SW 1271 (cell line): ENCODE measurements at places on chromosomes 16 and 17.

- DNase-seq = no peak
Measured at GRCh38 chr16:49292413-49292812, 10.8 kb upstream of the CBLN1 start.

GRCh38 chr16:56415875-56416274 lies 9.5 kb downstream of the AMFR start:
- DNase-seq = no peak

- no peak for DNase-seq
Measured at GRCh38 chr16:72728516-72728915, 319.4 kb downstream of the ZFHX3 start.

- DNase-seq = peak; percentile 93
Measured at GRCh38 chr17:7836596-7837407, 2.8 kb downstream of the KDM6B start.

GRCh38 chr17:78842881-78843565 lies 2.4 kb upstream of the USP36 start:
- peak; percentile 27 for DNase-seq

GRCh38 chr17:65444049-65444448 lies 117.4 kb downstream of the AXIN2 start:
- DNase-seq = no peak

GRCh38 chr16:49463529-49463928 lies 89.9 kb downstream of the C16orf78 start:
- DNase-seq = no peak

- DNase-seq = no peak
Measured at GRCh38 chr17:51423421-51424160, 163.2 kb downstream of the UTP18 start.

DNA sequence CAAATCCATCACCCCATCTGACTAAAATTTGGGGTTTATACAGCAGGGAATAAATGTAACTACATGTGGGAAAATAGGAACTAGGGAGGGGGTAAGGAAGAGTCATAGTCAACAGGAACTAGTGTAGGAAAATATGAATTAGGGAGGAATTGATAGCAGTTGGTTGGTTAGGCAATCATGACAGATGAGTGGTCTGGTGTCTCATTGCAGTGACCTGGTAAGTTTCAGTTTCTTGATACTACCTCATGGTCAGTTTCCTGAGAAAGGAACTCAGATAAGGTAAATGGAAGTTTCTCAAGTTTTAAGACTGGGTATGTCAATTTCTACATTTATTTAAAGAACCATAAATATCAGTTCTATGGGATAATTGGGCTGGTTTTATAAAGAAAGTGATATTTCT lies 442.3 kb downstream of the NPIPA7 start:
- no peak for DNase-seq

- no peak for DNase-seq
Measured at GRCh38 chr17:57772774-57773173, 27.7 kb upstream of the CCDC182 start.

DNA sequence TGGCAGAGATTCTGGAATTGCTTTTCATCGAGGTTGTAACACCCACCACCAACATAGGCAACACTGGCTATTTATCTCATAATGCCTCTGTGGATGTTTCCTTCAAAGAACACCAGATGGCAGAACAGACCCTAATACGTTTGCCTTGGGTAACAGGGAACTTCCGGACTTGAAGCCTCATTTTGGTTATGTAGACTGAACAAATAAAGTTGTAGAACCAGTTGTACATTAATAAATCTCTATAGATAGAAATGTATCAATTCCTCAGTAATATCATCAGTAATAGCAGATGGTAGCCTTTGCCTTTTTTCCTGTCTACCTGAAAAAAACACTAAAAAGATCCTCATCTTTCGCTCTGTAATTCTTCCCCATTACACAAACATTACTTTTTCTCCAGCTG lies 25.9 kb upstream of the APOH start:
- peak; percentile 48 for DNase-seq

GRCh38 chr16:81730090-81731051 lies 48.7 kb upstream of the PLCG2 start:
- no peak for DNase-seq

DNA sequence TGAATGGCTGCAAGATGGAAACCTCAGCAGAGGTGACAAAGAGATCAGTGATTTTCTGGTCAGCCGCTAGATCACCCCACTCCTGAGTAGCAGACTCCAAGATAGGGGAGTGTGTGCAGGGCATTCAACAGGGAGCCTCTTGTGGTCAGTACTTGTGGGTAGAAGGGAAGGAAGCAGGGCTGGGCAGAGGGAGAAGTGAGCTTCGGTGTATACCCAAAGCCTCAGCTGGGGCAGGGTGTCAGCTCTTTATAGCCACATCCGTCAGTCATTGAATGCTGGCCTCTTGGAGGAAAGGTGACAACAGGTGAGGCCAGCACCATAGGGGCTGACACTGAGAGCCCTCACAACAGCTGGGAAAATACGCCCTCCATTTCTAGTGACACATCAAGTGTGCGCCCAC lies 2.2 kb upstream of the SLC12A3 start:
- no peak for DNase-seq

DNA sequence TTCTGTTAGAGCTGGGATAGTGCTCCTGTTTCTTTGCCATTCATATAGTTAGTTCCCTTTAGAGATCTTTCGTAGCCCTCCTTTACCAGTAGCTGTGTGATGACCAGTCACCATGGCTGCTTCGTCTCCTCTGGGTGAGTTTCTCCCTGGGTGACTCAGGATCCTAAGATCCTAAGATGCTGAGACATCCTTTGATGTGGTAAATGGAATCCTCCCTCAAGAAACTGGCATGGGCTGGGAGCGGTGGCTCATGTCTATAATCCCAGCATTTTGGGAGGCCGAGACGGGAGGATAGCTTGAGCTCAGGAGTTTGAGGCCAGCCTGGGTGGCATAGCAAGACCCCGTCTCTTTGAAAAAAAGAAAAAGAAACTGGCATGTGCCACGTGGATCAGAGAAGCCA lies 5.9 kb downstream of the PHAF1 start:
- peak; percentile 62 for DNase-seq

- no peak for DNase-seq
Measured at GRCh38 chr16:3328643-3329042, 23.3 kb downstream of the ZNF75A start.

DNA sequence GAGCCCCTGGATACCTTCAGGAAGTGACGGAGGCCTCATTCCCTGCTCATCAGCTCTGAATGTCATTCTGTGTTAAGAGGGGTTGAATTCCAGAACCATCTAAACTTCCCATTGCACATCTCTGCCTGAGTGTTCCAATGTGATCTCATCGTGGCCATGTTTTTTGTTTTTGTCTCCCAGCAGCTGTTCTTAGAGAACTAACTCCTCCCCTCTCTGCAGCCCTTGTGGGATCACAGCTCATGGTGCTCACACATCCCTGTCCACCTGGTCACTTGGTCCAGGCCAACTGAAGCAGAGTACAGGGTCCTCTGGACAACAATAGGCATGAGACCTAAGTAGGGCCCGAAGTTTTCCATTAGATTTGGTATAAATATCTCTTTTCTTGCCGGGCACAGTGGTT lies 6.0 kb upstream of the SYT17 start:
- DNase-seq = no peak

DNA sequence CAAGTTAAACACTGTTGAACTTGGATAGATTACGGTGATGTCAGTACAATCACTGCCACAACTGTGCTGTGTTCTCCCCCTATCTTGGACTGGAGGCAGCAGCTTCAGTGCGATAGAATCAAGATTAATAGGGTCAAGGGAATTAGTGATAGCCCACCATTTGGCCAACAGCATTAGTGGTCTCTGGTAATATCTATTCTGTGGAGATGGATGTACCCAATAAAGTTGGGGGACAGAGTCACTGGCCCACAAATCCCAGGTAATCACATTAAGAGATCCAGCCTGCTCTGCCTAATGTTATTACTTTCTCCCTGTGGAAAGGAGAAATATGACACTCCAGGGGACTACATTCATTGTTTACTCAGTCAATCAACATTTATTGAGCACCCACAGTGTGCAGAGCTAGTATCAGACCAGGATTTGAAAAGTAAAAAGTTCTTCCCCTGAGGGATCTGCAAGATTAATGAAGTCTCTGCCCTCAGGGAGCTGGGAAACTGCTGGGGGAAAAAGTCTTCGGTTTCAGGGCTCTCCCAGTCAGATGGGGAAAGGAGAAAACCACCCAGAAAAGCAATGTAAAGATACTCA lies 23.6 kb upstream of the ATP5MC1 start:
- no peak for DNase-seq
